ENCODE measurements at places on chromosomes 7 and 10.

GRCh38 chr10:99832439-99832838, 50.0 kb downstream of the ABCC2 start:
- no peak for DNase-seq

GRCh38 chr10:100886091-100886490, 26.7 kb upstream of the SLF2 start:
- DNase-seq, result no peak

DNA sequence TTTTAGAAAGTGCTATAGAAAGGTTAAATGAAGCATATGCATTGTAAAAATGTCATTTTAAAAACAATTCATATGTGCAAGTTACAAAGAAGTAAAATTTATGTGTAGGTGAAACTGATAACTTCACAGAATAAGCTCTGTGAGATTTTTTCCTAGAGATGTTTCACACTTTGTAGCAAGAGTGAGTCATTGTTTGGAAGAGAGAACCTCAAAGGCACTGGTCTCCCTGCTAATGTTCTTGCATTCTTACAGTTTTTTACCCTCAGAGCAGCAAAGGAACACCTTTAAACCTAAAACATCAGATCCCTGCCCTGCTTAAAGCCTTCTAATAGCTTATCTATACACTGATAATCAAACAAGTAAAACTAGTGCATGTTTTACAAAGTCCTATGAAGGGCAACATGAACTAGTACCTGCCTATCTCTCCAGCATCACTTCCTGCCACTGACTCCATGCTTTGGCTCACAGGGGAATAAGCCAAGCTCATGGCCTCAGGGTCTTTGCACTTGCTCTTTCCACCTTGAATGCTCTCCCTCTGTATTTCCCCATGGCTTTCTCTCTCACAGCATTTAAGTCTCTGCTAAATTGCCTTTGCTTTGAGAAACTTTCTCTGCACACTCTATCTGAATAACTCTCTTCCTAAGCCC, 997.0 kb downstream of the GATA3 start:
- no peak for DNase-seq

DNA sequence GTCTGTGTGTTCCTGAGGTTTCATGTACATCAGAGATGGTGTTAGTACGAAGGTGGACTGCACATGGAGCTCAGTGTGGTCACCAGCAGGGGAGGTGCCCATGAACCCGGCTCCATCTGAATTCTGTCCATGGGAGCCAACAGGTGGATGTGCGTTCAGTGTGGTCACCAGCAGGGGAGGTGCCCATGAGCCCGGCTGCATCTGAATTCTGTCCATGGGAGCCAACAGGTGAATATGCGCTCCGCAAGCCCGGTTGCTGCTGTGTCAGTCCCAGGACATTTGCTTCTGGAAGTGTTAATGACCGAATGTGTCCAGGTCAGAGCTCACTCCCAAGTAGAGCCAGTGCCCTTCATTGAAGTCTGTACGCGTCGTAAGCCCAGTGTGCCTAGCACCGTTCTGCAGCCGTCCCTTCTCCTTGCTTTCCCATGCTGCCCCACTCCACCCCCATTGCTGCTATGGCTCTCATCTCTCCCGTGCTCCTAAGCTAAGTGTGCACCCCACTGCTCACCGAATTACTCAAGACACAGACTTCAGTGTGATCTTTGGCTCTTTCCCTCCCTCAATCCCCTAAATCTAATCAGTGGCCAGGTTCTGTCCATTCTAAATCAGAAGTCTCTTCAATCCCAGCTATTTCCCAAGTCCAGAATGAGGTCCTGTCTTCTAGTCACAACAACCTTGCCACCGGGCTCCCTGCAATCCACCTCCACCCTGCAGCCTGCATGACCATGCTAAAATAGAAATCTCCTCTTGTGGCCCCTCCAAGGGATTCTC, 352.4 kb downstream of the TCERG1L start:
- no peak for DNase-seq

DNA sequence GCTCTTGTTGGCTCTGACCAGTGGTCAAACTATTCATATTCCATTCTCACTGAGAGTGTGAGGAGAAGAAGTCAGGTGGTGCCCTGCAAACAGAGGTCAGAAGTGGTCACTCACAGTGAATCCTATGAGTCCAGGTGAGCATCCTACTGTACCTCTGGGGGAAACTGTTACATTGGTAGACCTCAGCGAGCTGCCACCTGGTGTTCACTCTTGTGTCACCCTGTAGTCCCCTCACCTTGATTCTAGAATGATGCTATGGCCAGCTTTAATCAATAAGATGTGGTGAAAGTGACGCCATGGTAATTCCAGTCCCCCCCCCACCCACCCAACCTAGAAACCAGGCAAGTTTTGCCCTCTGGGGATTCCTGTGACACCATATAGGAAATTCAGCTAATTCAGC, 1.2 kb upstream of the AMPH start:
- DNase-seq, result no peak

Data from CD8-positive, alpha-beta memory T cell (primary cell).